NCI-H2081 (cell line): ENCODE measurements at places on chromosomes 5 and 9.

GRCh38 chr5:14179446-14179845 lies 36.3 kb downstream of the TRIO start:
- DNase-seq = no peak

DNA sequence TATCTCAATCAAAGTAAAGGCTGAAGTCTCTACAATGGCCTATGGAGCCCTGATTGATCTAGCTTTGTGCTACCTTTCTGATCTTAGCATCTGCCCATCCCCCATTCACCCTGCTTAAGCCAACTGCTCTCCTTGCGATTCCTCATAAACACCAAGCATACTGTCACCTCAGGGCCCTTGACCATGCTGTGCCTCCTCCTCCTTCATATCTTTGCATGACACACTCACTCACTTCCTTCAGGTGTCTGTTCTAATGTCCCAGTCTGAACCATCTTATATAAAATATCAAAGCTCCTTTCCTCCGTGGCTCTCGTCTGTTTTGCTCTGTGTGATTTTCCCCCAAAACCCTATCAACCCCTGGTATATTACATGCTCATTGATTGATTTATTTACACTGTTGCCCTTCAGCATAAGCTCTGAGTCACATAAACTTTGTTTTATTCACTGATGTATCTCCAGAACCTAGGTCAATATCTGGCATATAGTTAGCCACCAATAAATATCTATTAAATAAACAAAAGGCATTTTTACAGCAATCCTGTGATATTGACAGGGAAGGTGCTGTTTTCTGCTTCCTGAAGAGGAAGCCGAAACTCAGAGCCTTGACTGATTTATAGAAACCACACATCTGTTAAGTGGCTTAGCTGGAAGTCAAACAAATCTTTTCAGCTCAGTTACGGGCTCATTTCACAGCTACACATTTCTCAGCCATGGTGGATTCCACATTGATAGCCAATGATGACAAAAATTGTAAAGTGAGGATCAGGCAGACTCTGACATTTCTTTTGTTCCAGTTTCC lies 103.6 kb downstream of the BOD1 start:
- no peak for DNase-seq

GRCh38 chr9:86644675-86645034 lies 290.4 kb upstream of the TUT7 start:
- DNase-seq = no peak

- DNase-seq = no peak
Observed at GRCh38 chr9:86217076-86217755, 42.2 kb downstream of the C9orf153 start.

DNA sequence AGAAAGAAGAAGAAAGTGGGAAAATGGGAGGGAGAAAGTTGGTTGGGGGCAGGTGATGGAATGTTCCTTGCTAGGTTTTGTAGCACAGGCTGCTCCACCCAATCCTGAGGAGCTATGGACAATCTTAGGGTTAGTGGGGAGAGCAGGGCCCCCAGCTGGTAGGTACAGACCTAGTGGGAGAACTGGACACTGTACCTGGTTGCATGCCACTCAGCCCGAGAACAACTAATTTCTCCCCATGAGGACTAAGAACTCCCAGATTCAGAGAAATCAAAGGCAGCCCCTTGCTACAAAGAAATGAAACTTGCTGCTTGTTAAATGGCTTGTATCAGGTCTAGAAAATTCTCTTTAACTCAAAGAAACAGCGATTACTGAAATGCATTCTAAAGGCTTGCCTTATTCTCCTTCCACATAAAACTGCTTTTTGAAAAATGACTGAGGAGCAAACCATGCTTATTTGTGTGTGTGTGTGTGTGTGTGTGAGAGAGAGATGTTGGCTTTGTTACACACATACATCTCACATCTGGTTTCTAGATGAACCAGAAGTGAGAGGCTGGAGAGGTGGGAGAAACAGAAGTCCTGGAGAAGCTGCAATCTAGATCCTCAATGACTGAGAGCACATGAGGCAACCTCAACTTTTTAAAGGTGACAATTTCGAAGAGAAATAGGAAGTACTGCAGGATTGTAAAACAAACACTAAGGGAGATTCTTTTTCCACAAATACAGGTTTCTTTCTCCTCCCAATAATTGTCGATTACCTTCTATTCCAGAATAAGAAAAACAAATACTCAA lies 28.9 kb downstream of the FYB1 start:
- no peak for DNase-seq

DNA sequence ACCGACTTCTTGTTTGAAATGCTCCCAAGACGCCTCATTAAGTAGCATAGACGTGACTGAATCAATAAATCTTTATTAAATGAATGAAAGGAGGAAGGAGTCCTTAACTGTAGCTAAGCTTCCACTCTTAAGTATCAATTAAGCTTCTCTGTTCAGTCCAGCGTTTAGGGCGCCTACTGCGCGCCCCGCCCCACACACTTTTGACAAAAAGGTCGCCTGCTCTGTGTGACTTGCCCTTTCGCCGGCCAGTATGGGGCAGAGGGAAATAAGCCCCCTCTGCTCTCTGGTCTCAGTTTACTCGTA lies 662 bp upstream of the DOLPP1 start:
- DNase-seq = no peak

GRCh38 chr9:83520292-83520691 lies 17.9 kb downstream of the FRMD3 start:
- no peak for DNase-seq

- no peak for DNase-seq
Observed at GRCh38 chr5:140039561-140039960, 3.5 kb downstream of the NRG2 start.
